ENCODE measurements at places on chromosomes 4 and X. TPM values are rescaled to one million over a fixed set of nuclear protein-coding genes. Genes with fewer than 3 reads are reported as not detected.

GRCh38 chrX:43592597-43592996, 63.5 kb upstream of the MAOA start:
- no peak for DNase-seq

DNA sequence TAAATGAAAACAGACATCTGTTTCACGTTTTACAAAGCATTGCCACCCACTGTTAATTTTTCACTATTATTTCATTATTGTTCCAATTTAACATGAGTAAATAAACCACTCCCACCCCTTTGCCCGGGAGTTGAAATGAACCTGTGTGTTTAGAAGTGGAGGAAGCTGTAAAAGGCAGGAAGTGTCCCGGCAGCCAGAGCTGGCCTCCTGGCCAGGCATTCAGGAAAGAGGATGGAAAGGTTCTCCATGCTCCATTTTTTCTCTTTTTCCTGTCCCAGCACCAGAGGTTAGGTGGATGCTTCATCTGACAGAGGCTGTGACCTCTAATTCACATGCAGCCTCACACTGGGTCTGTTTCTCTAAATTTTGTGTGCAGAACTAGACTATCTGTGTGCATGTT, 55.5 kb upstream of the LNX1 start:
- DNase-seq = no peak

HTN1 gene
- total RNA-seq = not detected

DNA sequence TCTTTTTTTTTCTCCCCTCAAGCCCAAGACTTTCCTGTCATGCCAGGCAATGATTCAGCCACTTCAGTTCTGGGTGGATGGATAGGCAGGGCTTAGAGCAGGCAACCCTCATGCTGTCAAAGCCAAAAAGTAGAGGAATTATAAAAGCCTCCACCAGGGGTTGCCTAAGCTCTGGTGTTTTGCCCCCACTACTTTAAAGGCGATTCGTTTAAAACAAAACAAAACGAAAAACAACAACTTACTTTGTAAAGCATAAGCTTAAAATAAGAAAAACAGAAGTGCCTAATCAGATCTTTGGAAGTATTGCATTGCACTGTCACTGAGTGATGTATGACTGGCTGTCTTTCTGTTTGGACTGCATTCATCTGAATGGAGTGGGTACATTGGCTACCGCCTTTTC, 5.3 kb upstream of the IDS start:
- DNase-seq = no peak

DMRTC1B gene
- total RNA-seq = not detected

- no peak for DNase-seq
Measured at GRCh38 chr4:185278716-185279115, 69.3 kb downstream of the SNX25 start.

GRCh38 chrX:2540426-2540947, 39.7 kb upstream of the DHRSX start:
- no peak for DNase-seq

YIPF7 gene
- 1.4 TPM for total RNA-seq

DNA sequence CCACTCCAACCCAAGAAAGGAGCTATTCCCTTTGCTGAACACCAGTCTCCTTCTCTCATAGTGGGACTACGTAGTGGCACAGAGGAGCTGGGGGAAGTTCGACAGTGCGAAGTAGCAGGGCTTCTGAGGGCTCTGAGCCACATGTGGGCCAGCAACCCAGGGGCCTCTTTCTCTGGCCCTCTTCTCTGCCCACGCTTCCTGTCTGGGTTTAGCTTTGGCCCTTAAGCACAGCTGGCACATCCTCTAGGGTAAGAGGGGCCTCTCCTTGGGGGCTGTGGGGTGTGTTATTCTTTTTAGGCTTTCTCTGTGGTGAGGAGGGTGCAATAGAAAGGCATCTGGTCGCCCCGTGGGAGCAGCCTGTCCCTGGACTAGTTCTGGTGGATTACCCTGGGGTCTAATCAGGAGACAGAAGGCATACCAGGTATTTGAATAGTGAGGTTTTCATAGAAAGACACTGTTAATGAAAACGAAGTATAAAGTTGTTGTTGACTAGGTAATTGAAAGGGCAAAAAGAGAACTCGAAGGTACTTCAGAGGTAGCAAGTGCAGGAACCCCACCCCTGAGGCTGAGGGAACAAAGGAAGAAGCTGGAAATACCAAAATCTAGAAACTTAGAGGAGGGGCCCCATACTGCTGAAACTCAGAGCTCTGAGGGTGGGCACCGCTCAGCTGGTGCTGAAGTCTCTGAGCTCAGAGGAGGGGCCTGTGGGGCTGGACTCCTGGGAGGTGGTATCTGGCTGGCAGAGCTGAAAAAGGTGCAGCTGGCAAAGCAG, 151.9 kb upstream of the RPS6KA3 start:
- no peak for DNase-seq

MEPE gene
- not detected for total RNA-seq

- DNase-seq = no peak
Measured at GRCh38 chr4:98305576-98305975, 44.4 kb downstream of the RAP1GDS1 start.

UVSSA gene
- 6.5 TPM for total RNA-seq

DNA sequence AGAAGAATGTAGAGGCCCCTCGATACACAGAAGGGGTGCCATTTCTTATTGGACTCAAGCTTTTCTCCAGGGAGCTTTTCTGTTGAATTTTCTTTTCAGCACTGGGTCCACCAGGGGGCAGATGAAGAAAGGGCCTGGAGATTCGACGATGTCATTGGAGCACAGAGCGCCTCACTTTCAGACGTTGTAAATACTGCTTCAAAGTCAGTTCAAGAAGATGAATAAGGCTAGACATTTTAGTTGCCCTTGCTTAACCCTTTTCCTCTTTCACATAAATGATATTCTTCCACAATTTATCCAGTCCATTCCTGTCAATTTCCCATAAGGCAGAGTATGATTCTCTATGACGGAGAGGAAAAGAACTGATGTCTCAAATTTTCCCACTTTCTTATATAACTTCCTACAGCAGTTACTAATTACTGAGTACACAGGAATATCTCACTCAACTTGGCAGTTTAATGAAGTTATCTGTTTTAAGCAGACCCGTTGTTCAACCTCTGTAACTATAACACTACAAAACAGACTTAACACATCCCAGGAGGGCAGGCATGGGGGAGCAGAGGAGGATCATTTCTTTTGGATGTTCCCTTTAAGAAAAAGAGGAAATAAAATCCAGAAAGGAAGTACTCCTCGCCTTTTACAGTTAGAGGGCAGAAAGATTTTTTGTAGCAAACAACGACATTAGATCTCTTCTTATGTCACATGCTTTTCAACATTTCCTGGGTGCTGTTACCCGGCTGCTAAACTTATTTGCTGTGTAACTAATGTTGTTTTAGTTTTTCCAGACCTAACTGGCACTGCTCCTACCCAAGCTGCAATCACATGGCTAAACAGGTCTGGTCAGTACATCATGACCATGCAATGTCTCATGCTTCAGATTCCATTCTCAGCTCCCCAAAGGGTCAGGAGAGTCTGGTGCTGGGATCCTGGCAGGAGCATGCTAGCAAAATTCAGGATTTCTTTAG, 12.2 kb upstream of the CENPU start:
- peak; percentile 80 for DNase-seq

DNA sequence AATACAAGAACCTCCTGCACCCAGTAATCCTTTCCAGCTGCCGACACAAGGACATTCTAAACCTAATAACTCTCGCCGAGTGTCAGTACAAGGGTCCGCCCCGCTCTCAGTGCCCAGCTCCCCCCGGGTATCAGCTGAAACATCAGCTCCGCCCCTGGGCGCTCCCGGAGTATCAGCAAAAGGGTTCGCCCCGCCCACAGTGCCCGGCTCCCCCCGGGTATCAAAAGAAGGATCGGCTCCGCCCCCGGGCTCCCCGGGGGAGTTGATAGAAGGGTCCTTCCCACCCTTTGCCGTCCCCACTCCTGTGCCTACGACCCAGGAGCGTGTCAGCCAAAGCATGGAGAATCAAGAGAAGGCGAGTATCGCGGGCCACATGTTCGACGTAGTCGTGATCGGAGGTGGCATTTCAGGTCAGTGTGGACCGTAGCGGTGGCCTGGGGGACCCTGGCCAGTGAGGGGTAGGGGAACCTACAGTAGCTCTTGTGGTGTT, at the start of gene MAOA:
Gene MAOA, plus strand, starts transcription at position 295 of the 490 bp plus-strand sequence. Its CDS starts 43 bp downstream, at position 338.
- DNase-seq = peak; percentile 90

- no peak for DNase-seq
Measured at GRCh38 chr4:2159931-2160330, 82.0 kb downstream of the HAUS3 start.

- no peak for DNase-seq
Measured at GRCh38 chr4:159069922-159070321, 33.0 kb upstream of the RAPGEF2 start.

GRCh38 chr4:76499461-76499860, 64.4 kb downstream of the SHROOM3 start:
- no peak for DNase-seq

SYTL4 gene
- 2.2 TPM for total RNA-seq

DNA sequence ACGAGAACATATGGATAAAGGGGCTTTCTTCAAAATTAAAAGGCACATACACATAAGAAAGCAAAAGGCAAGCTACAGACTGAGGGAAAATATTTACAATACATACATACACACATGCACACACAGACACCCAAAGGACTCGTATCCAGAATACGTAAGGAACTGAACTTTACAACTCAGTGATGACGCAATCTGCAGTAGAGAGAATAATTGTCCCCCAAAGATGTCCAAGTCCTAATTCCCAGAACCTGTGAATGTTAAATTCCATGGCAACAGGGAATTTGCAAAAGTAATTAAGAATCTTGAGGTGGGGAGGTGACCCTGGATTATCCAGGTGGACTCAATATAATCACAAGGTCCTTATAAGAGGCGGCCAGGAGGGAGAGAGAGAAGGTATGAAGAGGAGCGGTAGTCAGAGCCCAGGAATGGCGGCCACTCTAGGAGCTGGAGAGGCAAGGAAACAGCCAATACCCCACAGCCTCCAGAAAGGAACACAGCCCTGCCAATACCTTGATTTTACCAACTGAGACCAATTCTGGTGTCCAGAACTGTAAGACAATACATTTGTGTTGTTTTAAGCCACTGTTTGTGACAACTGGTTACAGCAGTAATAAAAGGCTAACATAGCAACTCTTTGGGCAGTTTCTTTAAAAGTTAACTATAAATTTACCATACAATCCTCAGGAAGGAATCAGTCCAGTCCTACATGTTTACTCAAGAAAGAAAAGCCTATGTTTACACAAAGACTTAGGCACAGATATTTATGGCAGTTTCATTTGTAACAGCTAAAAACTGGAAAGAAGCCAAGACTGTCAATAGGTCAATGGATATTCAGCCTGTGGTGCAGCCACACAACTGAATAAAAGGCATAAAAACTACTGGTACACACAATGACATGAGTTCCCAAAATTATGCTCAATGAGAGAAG, 27.3 kb upstream of the STS start:
- no peak for DNase-seq

DNA sequence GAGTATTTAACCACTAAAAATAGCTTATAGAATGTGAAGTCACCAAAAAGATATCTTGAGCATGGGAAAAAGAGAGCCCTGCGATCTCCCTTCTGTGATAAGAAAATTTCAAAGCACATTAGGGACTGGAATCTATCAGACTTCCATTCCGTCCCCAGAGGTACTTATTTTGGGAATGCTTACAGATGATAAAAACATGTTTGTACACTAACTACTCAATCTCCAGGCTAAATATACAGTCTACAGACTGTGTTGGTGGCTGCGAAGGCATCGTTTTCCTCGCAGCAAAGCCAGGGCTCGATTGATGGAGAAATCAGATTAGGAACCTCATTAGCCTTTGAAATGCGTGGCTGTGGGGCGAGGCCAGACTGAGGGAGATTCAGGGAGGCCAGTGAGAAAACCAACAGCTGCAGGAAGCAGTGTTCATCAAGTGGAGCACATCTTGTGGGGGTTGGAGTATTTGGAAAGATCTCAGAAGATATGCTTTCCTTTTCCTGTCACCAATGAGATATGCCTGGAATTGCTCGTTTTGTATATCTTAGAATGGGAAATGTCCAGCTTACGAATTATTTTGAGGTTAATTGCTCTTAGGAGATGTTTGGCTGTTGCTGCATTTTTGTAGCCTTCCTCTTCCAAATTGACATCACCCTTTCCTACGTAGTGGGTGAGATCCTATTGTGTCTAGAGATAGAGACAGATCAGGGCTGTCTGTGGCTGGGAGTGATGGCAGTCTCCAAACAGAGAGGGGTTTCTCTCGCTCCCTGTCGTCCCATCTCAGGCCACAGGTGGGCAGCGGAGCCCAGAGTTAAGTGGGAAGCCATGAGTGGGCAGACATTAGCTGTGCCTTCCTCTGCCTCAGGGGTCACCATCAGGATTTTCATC, 224.9 kb upstream of the FAT1 start:
- no peak for DNase-seq

ZDHHC15 gene
- total RNA-seq = 3.1 TPM

DNA sequence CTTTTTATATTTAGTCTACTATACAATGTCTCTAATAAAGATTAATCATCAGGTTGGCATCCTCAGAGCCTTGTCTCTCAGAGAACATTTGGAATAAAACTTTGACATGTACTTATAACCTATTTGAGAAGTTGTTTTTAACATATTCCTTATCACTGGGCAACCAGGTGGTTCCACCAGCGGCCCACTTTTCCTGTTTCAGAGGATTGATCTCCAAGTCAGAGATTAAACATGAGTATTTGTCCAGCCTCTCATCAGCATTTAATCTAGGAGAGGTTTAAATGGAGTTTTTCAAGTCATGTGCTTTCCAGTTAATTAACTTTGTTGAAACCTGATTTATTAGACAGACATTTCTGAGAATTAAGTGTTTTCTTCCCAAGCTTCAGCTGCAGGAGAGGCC, 345.5 kb downstream of the GRXCR1 start:
- no peak for DNase-seq

DNA sequence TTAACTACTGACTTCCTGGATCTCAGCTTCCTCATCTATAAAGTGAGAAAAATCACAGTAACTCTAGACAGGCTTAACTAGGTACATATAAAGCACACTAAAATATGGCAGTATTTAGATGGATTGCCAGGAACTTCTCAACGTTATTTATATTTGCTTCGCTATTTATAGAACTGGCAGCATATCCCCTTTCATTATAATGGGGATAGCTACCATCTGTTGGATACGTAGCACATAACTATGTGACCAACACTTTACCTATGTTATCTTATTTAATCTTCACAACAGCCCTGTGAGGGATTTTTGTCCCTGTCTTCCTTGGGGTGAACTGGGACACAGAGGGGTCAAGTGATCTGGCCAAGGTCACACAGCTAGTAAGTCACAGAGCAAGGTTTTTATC, 64.6 kb downstream of the ENPEP start:
- no peak for DNase-seq

DNA sequence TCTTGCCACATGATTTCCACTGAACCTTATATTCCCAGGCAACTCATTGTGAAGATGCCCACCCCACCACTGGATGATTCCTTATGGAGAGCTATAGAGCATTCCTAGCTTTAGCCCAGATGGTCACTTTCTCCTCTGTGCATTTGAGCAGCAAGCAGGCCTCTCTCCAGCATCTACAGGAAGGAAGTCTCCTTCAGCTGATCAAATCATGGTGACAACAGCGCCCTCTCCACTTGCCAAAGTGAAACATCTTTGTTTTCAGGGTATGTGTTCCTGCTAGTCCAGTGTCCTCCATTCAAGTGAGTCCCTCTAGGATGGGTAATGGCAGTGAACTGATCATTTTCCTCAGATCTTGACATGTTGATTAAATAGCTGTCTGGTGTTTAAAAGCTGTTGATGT, 10.9 kb upstream of the SYTL5 start:
- no peak for DNase-seq
